NCI-H1092 (cell line): ENCODE measurements at places on chromosomes 12 and 14.

DNA sequence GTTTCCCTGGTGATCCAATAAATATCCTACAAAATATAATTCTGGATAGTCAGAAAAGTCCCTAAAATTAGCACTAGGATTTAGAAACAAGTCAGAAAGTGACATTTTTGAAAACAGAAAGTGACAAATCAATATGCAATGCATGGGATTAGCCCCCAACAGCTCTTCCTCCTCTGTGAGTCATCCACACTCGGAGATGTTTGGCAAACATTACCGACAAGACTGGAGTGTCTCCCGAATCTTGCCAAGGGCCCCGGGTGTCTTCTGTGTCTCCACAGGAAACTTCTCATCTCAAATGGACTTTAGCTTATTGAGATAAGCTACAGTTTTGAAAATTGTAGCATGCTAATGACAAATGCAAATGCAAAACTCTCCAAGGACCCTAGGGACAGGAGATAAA lies 398.9 kb upstream of the CCDC196 start:
- DNase-seq, result no peak

DNA sequence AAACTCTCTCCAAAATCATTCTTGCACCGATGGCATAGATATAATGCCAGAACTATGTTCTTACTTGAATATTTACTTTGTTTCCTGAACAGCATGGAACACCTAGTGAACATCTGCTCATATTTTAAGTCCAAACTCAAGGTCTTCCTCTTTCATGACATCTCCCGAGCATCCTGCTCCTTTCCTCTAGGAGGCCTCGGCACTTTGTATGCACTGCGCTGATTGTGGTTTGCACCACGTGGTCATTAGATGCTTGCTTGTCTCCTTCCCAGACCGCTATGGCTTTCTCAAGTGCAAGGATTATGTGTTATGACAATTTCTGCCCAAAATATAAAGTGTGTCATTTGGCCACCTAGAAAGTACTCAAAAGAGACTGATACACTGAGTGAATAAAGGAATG lies 912.0 kb downstream of the GALC start:
- DNase-seq, result no peak

- no peak for DNase-seq
These were observed 357.8 kb downstream of the DUSP6 start for GRCh38 chr12:88994537-88994936.

GRCh38 chr12:12282761-12283425 lies 16.0 kb upstream of the LRP6 start:
- no peak for DNase-seq

DNA sequence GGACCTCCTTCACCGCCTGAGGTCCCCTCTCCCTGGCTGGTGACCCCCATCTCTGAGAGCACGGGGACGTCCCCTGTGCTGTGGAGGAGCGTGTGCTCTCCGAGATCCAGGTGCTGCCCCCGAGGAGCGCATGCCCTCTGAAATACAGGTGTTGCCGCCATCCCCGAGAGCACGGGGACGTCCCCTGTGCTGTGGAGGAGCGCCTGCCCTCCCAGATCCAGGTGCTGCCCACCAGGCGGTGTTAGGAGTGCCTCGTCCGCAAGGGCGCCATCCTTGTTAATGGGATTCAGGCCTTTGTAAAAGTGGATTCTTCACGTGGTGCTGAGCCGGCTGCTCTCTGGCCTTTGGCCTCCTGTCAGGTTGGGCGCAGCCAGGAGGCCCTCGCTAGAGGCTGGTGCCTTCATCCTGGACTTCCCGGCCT lies 10.1 kb downstream of the NOC4L start:
- DNase-seq, result no peak

- no peak for DNase-seq
These were observed 12.5 kb downstream of the OTX2 start for GRCh38 chr14:56797569-56798446.

GRCh38 chr14:34723867-34724266 lies 9.5 kb upstream of the CFL2 start:
- DNase-seq, result no peak

DNA sequence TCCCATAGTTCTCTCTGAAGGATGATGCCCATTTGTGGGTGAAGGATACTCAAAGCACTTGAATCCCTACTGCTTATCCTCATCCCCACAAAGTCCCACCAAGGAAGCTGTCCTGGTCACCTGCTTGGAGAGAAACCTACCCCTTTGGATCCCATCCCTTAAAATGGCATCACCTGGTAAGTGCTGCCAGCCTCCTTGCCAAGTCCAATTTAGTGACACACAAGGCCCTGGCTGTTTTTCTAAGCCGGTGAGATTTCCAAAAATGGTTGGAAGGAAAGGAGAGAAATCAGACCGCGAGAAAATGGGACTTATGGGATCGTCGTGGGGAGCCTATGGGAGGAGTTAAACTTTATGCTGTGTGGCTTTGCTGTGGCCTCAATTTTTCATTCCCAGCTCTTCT lies 358.2 kb downstream of the FUT8 start:
- no peak for DNase-seq

DNA sequence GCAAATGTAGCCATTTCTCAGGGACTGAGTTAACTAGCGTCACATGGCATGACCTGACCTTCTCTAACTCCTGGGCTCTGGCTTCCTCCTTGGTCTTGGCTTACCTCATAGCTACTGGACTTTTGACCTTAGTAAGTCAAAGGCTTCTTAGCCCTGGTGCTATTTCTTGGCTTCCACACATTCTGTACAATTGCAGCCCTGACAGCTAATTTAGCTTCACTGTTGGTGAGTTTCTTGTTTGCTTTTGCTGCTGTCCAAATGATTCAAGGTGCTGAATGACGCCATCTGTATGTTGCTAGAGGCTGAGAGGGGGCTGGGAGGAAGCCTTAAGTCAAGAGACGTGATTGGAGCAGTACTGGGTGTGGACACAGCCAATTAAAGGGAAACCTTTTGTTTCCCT lies 202.7 kb downstream of the PRKD1 start:
- peak; percentile 24 for DNase-seq

- DNase-seq, result no peak
These were observed 46.9 kb upstream of the OTX2 start for GRCh38 chr14:56857216-56857615.

GRCh38 chr14:104797115-104798044 lies 1.8 kb upstream of the AKT1 start:
- no peak for DNase-seq

DNA sequence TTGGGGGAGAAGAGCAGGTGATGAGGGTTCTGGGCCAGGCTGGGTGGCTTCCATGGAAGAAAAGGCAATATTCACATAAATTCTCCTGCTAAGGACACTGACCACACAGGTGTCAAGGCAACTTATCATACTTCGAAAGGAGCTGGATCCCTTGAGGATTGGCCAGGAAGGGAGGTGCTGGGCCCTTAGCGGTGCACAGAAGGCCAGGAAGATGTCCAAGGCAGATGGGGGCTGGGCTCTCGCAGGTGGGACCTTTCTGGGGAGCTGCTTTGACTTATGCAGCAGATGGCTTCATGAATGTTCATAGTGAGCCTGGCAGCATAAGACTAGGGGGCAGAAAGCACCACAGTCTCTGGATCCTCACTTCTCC lies 3.9 kb downstream of the CD63 start:
- DNase-seq, result no peak

DNA sequence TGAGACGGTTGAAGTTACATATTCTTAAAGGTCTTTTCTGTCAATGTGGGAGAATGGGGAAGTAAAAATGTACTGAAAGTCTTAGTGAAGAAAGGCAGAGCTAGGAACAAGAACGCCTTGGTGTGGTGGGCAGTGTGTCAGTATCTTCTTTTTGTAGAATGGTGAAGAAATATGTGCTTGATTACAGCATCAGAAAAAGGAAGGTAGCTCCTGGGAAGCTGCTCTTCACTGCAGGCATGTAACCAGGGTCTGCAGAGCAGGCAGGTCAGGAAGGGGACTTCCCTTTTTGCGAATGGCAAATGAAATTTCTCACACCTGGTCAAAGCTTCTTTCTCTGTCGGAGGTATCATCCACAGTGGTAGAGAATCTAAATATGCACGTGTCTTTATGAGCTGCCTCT lies 226.2 kb downstream of the ADAMTS20 start:
- DNase-seq, result no peak

DNA sequence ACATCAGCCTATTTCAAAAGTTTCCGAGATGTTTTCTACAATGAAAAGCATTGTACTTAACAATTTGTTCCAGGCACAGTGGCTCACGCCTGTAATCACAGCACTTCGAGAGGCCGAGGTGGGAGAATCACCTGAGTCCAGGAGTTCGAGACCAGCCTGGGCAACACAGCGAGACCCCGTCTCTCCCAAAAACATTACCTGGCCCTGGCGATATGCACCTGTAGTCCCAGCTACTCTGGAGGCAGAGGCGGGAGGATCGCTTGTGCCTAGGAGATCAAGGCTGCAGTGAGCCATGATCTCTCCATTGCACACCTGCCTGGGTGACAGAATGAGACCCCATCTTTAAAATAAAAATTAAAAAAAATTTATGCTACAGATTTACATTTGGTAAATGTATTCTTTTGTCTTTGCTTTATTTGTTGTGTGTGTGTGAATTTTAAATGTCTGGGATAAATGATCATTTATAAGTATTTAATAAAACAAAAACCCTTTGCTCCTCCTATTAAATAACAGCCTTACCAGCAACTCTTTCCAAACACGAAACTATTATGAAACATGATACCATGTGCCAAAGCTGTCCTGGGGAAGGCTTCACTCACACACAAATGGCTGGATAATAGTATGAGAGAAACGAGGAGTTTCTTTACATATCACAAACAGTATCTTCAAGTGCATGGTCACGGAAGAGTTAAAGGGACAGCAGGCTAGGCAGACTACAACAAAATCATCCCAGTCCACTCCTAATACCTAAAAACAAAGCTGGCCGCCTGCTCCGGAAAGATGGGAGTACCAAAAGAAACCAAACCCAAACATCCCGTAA lies 1.1 kb downstream of the ATXN3 start:
- no peak for DNase-seq

DNA sequence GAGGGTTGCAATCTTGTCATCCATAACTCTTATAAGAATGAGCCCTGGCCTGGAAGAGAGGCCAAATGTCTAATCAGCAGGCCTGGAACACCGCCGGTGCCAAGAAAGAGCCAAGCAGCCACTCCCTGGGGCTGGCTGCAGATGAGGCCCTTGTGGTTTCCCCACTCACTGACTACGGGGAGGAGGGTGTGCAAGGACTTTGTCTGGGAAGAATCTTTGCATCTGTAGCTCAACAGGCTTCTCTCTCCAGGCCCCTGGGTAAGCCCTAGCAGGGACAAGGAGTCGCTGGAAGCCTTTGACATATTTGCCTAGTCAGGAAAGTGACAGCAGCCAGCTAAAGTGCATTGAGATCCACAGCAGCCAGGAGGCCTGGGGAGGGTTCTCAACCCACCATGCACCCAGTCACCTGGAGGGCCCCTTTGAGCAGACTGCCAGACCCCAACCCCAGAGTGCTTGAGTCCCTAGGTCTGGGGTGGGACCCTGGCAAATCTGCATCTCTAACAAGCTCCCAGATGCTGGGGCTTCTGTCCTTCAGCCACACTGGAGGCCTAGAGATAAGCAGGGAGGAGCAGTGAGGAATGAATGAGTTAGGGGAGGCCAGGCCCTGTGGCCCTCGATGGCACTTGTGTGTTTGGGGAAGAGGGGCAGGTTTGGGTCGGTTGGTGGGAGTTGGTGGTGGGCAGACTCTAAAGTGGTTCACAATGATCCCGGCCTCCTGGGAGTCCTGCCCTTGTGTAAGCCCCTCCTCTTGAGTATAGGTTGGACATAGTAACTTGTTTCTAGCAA lies 13.9 kb upstream of the LRTM2 start:
- no peak for DNase-seq

GRCh38 chr14:99356031-99356608 lies 84.1 kb upstream of the BCL11B start:
- no peak for DNase-seq

- no peak for DNase-seq
These were observed 97.8 kb upstream of the FERMT2 start for GRCh38 chr14:53048631-53049030.

DNA sequence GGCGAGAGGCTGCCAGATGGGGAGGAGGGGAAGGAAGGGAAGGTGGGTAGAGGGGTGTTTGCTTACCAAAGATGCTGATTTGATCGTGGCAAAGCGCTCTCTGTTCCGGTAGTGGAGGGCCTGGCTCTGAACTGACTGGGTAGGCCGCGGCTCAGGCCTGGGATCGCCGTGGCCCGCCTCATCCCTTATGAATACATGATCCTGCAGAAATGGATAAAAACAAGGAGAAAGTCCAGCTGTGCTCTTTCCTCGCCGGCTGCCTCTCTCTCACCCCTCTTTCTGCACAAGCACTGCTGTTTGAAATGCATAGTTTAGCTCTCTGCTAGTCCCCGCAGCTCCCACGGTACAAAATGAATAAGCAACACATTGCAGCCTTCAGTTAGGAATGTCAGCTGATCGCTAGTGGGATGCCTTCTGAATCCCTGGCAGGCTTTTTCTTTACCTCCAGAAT lies 53.8 kb downstream of the PEBP1 start:
- peak; percentile 38 for DNase-seq

GRCh38 chr12:78725951-78726580 lies 138.5 kb upstream of the SYT1 start:
- peak; percentile 3 for DNase-seq

DNA sequence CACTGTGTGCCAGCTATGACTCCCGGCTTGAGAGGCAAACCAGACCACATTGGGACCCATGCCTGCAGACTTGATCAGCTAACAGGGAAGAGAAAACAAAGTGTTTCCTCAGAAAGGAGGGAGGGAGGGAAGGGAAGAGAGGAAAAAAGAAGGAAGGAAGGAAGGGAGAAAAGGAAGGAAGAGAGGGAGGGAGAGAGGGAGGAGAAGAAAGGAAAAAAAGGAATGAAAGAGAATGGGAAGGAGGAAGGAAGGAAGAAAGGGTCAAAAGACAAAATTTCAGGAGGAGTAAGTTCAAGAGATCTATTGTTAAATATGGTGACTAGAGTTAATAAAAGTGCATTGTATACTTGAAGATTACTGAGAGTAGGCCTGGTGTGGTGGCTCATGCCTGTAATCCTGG lies 18.9 kb downstream of the FIGNL2 start:
- no peak for DNase-seq

- no peak for DNase-seq
These were observed 22.1 kb downstream of the FGD6 start for GRCh38 chr12:95195122-95195521.

DNA sequence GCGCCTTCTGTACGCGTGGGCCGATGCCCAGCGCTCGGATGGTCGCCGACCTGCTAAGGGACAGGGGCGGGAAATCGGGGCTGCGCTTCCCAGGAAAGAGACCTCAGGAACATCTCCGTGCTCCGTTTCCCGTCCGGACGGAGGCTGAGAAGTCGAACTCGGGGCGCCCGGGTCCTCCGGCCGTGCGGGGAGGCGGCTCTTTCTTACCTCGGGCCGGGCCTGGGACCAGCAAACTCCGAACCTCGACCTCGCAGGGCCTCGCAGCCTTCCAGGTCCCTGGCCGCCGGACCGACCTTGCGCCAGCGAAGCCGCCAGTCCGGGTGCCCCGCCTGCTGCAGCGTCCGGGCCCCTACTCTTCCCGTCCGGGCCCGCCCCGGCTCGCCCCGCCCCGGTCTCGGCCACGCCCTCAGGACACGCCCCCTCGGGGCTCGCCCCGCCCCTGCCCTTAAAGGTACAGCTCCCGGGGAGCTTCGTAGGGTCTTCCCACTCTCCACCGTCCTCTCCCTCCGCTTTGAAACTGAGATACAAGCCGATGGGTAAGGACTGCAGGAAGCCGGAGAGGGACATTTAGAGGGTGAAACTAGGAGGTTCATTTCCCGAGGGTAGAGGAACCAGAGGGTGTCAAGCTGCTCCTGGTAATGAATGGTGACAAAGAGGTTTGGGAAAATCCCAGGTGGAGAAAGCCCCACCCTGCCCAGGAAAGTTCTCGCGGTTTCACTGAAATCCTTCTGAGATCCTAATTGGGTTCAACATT lies at the start of gene SLC8B1:
TSS of gene SLC8B1 (minus strand) at position 324 of the 754 bp plus-strand sequence. CDS start 2,231 bp downstream, outside the sequence.
- DNase-seq, result no peak

- DNase-seq, result no peak
These were observed 137.2 kb upstream of the DNM1L start for GRCh38 chr12:32541754-32542374.

GRCh38 chr12:95982602-95983001 lies 13.5 kb downstream of the HAL start:
- DNase-seq, result no peak
